Activated gamma-delta T cell treated with Interleukin-2 at 50 U/mL for 16 hours (primary cell): ENCODE measurements at places on chromosomes 7 and 10.
A peak's percentile ranks its signal among the peaks of the same experiment; 100 is the strongest.

DNA sequence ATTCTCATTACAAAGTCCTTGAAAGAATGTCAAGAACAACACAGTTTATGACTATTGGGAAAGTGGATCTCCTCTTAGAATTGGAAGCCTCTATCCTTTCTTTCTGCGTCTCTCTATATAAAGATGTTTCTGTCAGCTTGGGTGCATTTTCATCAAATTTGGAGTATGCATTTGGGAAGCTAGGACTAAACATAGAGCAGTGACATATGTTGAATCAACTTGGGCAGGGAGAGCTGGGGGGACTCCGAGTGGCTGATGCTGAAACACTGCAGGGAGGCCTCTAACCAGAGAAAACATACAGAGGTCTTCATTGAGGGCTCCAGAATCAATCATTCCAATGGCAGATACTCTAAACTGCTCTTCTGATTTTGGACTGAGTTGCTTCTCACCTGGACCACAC, 147.4 kb downstream of the PDE1C start:
- DNase-seq, result no peak

- no peak for DNase-seq
Measured at GRCh38 chr7:158863611-158864506, 7.5 kb downstream of the DYNC2I1 start.

GRCh38 chr10:7205656-7206055, 205.2 kb downstream of the SFMBT2 start:
- no peak for DNase-seq

GRCh38 chr10:122078965-122079795, 90.2 kb downstream of the TACC2 start:
- no peak for DNase-seq

- DNase-seq, result no peak
Measured at GRCh38 chr7:68238204-68238805, 1241.7 kb downstream of the TYW1 start.

DNA sequence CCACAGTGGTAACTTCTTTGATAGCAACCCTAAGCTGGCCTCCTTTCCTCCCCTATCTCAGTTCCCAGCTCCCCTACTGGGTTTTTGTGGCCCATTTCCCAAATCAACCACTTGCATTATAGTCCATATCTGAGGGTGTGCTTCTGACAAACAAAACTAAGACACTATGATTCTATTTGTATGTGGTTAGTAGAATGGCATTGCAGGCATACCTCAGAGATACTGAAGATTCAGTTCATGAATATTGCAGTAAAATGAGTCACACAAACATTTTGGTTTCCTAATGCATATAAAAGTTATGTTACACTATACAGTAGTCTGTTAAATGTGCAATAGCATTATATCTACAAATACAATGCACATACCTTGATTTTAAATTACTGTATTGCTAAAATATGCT, 15.4 kb upstream of the TMEM243 start:
- DNase-seq, result no peak

- DNase-seq, result no peak
Measured at GRCh38 chr10:132645630-132646442, 108.2 kb downstream of the INPP5A start.

DNA sequence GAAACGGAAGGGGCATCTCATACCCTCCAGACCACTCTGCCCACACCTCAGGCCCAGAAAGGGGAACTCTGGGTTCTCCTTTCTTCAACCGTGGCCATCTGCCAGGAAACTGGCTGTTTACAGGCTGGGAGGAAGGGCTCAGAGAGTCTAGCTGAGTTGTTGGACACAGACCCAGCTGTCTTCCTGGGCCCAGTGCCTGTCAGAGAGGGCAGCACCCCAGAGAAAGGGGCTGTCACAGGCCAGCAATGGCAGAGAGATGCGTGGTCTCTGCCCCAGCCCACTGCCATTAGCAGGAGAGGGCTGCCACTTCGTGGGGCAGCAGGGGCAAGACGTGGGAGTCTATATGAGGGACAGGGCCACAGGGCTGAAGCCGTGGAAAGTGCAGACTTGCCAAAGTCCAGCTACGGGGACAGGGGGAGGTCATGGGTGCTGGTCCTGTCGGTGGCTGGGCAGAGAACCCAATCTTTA, 11.0 kb downstream of the GRID1 start:
- no peak for DNase-seq

GRCh38 chr10:67767244-67767643, 70.7 kb downstream of the DNAJC12 start:
- no peak for DNase-seq

- DNase-seq, result no peak
Measured at GRCh38 chr10:13743101-13743693, 156.4 kb downstream of the PRPF18 start.

GRCh38 chr7:84271543-84271942, 77.0 kb upstream of the SEMA3A start:
- no peak for DNase-seq

GRCh38 chr10:109877546-109877945, 45.8 kb downstream of the XPNPEP1 start:
- no peak for DNase-seq

DNA sequence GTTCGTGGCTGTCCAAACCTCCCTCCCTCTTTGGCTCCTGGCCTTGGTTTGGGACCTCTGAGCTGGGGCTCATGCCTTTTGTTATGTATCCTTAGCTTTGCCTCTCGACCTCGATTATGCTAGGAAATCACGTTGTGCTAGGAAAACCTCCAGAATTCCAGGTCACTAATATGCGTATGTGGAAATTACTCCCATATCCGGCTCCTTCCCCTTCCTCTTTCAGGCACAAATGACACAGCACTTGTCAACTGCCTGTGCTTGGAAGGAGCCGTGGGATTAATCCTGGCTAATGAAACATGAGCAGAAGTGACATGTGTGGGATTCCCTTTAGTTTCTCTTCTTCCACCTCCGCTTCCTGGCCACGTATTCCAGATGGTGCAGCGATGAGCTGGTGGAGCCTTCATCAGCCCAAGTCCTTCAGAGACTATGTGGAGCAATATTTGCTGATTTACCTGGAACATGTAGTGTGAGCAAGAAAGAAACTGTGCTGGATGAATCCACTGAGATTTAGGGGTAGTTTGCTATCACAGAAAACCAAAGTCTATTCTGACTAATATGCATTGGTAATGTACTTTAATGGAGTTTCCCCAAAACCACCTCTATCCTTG, 149.2 kb downstream of the REEP3 start:
- no peak for DNase-seq

GRCh38 chr7:149085866-149086265, 4.7 kb downstream of the ZNF786 start:
- no peak for DNase-seq

GRCh38 chr10:78904196-78904595, 164.6 kb upstream of the ZMIZ1 start:
- no peak for DNase-seq

GRCh38 chr10:14524691-14525324, 194.1 kb upstream of the FRMD4A start:
- DNase-seq, result no peak

- DNase-seq, result peak; percentile 3
Measured at GRCh38 chr7:86469680-86470295, 173.9 kb upstream of the GRM3 start.
